ENCODE measurements at places on chromosomes 13 and 19. TPM values are rescaled to one million over a fixed set of nuclear protein-coding genes. Genes with fewer than 3 reads are reported as not detected.

- H3K4me1 ChIP-seq = no peaks in the 10 kb centered on the region
- no peak overlapping the region for H3K27ac ChIP-seq
- no peaks in the 10 kb centered on the region for H3K27me3 ChIP-seq
Measured at GRCh38 chr19:56177564-56178243, 1.9 kb downstream of the GALP start.

GRCh38 chr13:72637561-72637960 is 89.9 kb downstream of the MZT1 start:
- no peak overlapping the region for H3K27ac ChIP-seq
- no peaks in the 10 kb centered on the region for H3K4me1 ChIP-seq
- no peak overlapping the region for H3K4me3 ChIP-seq

DNA sequence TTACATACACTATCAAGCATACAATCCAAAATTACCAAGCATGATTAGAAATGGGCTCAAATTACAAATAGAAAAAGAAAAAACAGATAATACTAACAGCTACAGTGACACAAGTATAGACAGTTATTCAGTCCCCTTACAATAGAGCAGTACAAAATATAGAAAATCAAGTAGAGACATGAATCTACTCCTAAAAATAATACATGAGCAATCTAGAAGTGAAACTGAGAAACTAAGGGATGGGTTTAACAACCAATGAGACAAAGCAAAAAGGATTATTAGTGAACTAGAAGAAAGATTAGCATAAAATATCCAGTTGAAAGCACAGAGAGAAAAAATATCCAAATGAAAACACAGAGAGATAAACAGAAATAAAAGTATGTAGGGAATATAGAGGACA is 426.7 kb downstream of the TBC1D4 start:
- no peaks in the 10 kb centered on the region for H3K4me1 ChIP-seq
- DNase-seq = no peak
- peaks cover 12% of the 10 kb centered on the region for H3K27me3 ChIP-seq
- no peak overlapping the region for H3K27ac ChIP-seq
- H3K4me3 ChIP-seq = no peak overlapping the region
- H3K36me3 ChIP-seq = no peaks in the 10 kb centered on the region

GRCh38 chr13:113763961-113764792 is 5.2 kb downstream of the TMEM255B start:
- H3K27ac ChIP-seq = no peak overlapping the region
- peaks cover 33% of the 10 kb centered on the region for H3K27me3 ChIP-seq
- peaks cover 6% of the 10 kb centered on the region for H3K4me1 ChIP-seq
- H3K4me3 ChIP-seq = no peak overlapping the region

GRCh38 chr19:10416380-10417257 is 3.7 kb upstream of the PDE4A start:
- no peaks in the 10 kb centered on the region for H3K36me3 ChIP-seq
- H3K4me3 ChIP-seq = peak overlapping the region; percentile 59
- DNase-seq = peak; percentile 98
- peak overlapping the region; percentile 45 for H3K27ac ChIP-seq

DNA sequence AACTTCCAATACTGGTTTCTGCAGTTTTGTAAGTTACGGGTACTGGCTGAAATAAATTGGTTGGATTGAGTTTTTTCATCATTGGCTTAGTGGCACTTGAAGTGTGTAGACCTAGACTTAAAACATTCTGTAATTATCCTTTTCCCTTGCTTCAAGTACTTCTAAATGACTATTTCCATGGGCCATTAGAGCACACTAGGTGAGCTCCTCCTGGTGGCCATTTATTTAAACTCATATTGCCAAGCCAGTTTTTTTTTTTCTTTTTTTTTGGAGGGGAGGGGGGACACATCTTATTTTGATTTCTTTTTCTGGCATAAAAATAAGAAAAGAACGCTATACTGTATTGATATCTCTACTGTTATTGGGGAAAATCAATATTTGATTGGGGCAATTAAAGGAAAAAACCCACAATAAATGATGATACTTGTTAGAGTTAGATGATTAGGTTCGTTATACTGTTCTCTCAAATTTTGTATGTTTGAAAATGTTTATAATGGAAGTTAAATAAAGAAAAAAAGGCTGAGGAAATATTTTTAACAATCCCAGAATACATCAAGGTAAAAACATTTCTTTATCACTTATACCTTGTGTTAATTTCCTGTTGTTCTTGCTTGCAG is 82.9 kb downstream of the PDS5B start:
- peak; percentile 12 for DNase-seq
- H3K27me3 ChIP-seq = no peaks in the 10 kb centered on the region
- peaks cover 9% of the 10 kb centered on the region for H3K4me1 ChIP-seq
- no peak overlapping the region for H3K4me3 ChIP-seq
- H3K36me3 ChIP-seq = peaks cover 39% of the 10 kb centered on the region
- no peak overlapping the region for H3K27ac ChIP-seq

DNA sequence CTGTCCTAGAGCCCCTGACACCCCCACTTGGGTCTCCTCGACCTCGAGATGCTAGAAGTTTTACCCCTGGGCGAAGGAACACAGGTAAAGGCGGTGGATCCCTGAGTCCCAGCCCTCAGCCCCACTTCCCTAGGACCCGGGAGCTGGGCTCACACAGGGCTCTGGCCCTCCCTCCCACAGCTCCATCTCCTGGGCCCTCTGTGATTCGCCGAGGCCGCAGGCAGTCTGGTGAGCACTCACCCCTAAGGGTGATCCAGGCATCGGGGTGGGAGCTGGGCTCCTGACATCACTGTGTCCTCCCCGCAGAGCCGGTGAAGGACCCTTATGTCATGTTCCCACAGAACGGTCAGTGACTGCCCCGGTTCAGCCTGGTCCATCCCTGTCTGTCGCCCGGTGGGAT is 8.3 kb downstream of the PLEKHG2 start:
- H3K36me3 ChIP-seq = peaks cover 22% of the 10 kb centered on the region
- H3K27ac ChIP-seq = no peak overlapping the region
- H3K4me1 ChIP-seq = no peaks in the 10 kb centered on the region
- no peak overlapping the region for H3K4me3 ChIP-seq
- no peak for DNase-seq
- no peaks in the 10 kb centered on the region for H3K27me3 ChIP-seq

DNA sequence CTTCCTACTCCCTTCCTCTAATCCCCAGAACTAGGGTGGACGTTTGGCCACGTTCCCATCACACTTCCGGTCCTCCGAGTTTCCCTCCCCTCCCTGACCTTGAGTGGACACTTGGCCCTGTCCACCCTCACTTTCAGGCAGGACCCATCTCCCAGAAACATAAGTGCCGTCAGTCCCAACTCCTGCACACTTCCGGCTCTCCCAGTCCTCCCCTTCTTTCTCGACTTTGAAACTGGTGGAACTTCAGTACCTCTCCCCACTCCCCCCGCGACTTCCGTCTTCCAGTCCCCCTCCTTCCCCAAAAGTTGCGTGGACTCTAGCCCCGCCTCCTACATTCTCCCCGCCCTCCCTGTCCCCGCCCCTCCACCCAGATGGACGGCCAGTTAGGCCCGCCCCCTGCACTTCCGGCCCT is 278 bp upstream of the ZNF274 start:
- H3K4me1 ChIP-seq = peaks cover 16% of the 10 kb centered on the region
- peaks cover 76% of the 10 kb centered on the region for H3K36me3 ChIP-seq
- peak overlapping the region; percentile 88 for H3K4me3 ChIP-seq

GRCh38 chr13:45878966-45879365 is 27.4 kb upstream of the SIAH3 start:
- no peak for DNase-seq
- H3K36me3 ChIP-seq = no peaks in the 10 kb centered on the region
- H3K4me3 ChIP-seq = no peak overlapping the region
- peaks cover 2% of the 10 kb centered on the region for H3K27me3 ChIP-seq

GRCh38 chr19:30420881-30421280 is 48.7 kb downstream of the ZNF536 start:
- no peak overlapping the region for H3K27ac ChIP-seq
- no peaks in the 10 kb centered on the region for H3K36me3 ChIP-seq
- no peak overlapping the region for H3K4me3 ChIP-seq
- H3K4me1 ChIP-seq = no peaks in the 10 kb centered on the region
- no peak for DNase-seq
- H3K27me3 ChIP-seq = peaks cover 19% of the 10 kb centered on the region

- H3K4me1 ChIP-seq = peaks cover 11% of the 10 kb centered on the region
- no peak for DNase-seq
- no peaks in the 10 kb centered on the region for H3K36me3 ChIP-seq
- H3K27me3 ChIP-seq = peaks cover 10% of the 10 kb centered on the region
- no peak overlapping the region for H3K4me3 ChIP-seq
Measured at GRCh38 chr19:11387162-11388034, 3.3 kb upstream of the EPOR start.

- no peak overlapping the region for H3K4me3 ChIP-seq
- DNase-seq = no peak
- no peaks in the 10 kb centered on the region for H3K27me3 ChIP-seq
- no peak overlapping the region for H3K27ac ChIP-seq
- no peaks in the 10 kb centered on the region for H3K36me3 ChIP-seq
Measured at GRCh38 chr13:29977476-29978120, 127.2 kb upstream of the UBL3 start.

- no peak overlapping the region for H3K4me3 ChIP-seq
- H3K36me3 ChIP-seq = peaks cover 5% of the 10 kb centered on the region
- no peak for DNase-seq
- H3K27ac ChIP-seq = no peak overlapping the region
- no peaks in the 10 kb centered on the region for H3K27me3 ChIP-seq
- H3K4me1 ChIP-seq = peaks cover 2% of the 10 kb centered on the region
Measured at GRCh38 chr19:5016268-5016667, 47.4 kb downstream of the KDM4B start.

- no peaks in the 10 kb centered on the region for H3K36me3 ChIP-seq
- H3K27ac ChIP-seq = no peak overlapping the region
- no peak overlapping the region for H3K4me3 ChIP-seq
- H3K4me1 ChIP-seq = peaks cover 12% of the 10 kb centered on the region
Measured at GRCh38 chr19:29565171-29565570, 39.4 kb downstream of the VSTM2B start.

GRCh38 chr13:102724923-102725322 is 30.1 kb upstream of the METTL21C start:
- H3K4me3 ChIP-seq = no peak overlapping the region
- peaks cover 11% of the 10 kb centered on the region for H3K27me3 ChIP-seq
- peak; percentile 6 for DNase-seq
- peaks cover 4% of the 10 kb centered on the region for H3K4me1 ChIP-seq
- no peak overlapping the region for H3K27ac ChIP-seq

DNA sequence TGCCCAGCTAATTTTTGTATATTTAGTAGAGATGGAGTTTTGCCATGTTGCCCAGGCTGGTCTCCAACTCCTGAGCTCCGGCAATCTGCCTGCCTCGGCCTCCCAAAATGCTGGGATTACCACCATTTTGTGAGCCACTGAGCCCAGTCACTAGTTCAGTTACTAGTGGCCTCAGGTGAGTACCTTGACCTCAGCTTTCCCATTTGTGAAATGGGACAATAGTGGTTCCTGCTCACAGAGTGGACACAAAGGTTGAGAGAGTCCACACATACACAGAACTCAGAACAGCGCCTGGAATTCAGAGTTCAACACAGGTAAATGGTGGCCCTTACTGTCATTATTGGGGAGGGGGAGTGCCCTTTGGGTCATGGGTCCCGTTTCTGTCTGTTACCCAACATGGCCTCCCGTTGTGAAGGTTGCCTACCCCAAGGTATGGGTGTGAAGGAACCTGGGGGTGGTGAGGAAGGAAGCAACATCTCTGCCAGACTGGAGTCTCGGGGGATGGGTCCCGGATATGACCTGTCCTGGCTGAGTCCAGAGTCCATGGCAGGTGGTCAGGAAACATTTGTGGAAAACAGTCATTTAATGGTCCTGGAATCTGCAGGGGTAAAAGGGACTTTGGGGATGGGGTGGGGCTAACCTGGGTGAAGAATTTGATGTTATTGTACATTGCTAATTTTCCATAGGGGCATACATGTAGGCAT is 11.7 kb upstream of the IRGC start:
- H3K4me3 ChIP-seq = no peak overlapping the region
- DNase-seq = no peak
- peaks cover 21% of the 10 kb centered on the region for H3K4me1 ChIP-seq
- peaks cover 4% of the 10 kb centered on the region for H3K36me3 ChIP-seq
- peaks cover 6% of the 10 kb centered on the region for H3K27me3 ChIP-seq

- peaks cover 23% of the 10 kb centered on the region for H3K4me1 ChIP-seq
- H3K36me3 ChIP-seq = no peaks in the 10 kb centered on the region
- H3K27me3 ChIP-seq = no peaks in the 10 kb centered on the region
- H3K4me3 ChIP-seq = no peak overlapping the region
Measured at GRCh38 chr19:3821857-3822364, 35.7 kb upstream of the MATK start.

LPAR6 gene
- 6.8 TPM for total RNA-seq

C19orf33 gene
- total RNA-seq = not detected

MCEMP1 gene
- total RNA-seq = not detected

ANO8 gene
- 4.2 TPM for total RNA-seq

ZNF382 gene
- total RNA-seq = 14.9 TPM

AZU1 gene
- not detected for total RNA-seq

DNAAF3 gene
- 0.53 TPM for total RNA-seq

GNG7 gene
- 1.2 TPM for total RNA-seq

ATP8A2 gene
- 0.39 TPM for total RNA-seq

Data from activated CD4-positive, alpha-beta T cell treated with anti-CD3 and anti-CD28 coated beads for 36 hours (primary cell).